ENCODE measurements at places on chromosomes 12 and 14.

- no peak for DNase-seq
Measured at GRCh38 chr12:39617887-39618286, 1.7 kb downstream of the ABCD2 start.

GRCh38 chr14:52998376-52999015 is 47.6 kb upstream of the FERMT2 start:
- no peak for DNase-seq

GRCh38 chr14:71304690-71305089 is 397.4 kb downstream of the PCNX1 start:
- no peak for DNase-seq

DNA sequence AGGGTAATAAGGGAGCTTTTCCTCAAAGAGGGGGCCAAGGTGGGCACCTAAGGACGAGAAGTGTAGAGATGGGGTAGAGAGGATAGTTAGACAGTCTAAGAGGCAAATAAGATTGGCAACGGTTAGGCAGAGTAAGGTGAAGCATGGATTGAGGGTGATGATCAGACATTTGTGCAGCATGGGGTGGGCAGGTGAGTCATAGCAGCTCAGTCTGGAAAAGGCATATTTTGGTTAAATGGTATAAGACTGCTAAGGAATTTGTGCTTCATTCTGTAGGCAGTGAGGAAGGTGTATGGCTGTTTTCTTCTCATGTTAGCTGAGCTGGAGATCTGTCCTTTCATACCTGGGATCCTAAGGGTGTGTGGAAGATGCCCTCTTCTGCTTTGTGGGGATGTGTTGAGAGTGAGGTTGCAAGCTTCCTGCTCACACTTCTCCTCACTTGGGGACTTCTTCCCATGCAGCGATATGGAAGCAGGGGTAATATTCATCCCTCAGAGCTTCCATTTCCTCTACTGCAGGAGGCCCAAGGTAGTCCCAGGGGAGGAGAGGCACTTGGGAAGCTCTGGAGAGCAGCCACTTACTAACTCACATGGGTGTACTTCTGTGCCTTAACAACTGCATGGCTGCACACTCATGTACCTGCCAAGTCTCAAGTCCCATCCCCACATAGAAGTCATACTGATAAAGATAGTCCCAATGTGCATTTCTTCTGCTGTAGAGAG is 28.9 kb downstream of the GSG1 start:
- no peak for DNase-seq

DNA sequence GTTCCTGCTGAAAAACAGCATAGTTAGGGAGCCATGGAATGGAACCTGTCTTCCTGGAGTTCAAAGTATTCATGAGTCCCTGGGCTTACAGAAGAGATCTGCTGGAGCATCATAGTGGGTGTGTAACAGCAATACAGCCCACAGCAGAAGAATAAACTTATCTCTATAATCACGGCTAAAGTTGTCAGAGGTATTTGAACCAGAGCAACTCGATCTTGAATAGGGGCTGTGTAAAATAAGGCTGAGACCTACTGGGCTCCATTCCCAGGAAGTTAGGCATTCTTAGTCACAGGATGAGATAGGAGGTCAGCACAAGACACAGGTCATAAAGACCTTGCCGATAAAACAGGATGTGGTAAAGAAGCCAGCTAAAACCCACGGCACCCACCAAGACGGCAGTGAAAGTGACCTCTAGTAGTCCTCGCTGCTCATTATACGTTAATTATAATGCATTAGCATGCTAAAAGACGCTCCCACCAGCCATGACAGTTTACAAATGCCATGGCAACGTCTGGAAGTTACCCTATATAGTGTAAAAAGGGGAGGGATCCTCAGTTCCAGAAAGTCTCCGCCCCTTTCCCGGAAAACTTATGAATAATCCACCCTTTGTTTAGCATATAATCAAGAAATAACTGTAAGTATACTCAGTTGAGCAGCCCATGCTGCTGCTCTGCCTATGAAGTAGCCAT is 223.4 kb downstream of the PCNX1 start:
- DNase-seq, result no peak

DNA sequence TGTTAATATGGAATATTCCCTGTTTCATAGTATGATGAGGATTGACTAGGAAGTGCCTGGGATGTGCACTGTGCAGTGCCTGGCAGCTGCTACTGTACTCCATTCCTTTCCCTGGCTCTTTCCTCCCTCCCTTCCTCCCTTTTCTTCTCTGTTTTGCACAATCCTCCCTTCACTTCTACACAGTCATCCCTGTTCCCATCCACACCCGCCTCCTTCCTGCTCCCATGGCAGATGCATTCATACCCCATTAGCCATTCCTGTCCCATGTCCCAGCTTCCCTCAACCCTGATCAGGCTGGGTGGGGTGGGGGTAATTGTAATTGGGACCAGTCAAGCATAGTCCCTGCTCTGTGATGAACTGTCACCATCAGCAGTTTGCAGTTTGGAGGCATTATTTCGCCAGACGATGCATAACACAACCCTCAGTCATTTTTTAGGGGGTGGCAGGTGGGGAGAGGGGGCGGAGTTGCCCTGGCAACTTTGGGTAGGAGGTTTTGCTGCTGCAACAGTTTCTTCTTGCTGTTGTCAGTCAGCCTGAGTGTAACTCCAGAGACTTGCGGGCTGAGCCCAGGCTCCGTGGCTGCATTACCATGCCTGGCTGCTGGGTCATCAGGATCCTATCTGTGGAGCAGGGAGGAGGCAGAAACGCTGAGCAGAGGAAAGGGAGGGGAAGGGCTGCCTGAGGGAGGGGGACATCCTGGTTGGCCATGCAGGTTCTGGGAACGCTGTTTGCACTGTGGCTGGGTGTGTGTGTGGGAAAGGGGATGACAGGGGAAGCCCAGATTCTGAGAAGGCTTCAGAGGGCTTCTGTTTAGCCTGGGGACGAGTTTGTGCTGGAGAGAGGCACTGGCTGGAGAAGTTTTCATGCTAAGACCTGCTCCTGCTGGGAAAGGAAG is 4.1 kb upstream of the KRT84 start:
- no peak for DNase-seq

GRCh38 chr14:76643887-76644286 is 117.4 kb upstream of the VASH1 start:
- no peak for DNase-seq

Data from stimulated activated CD4-positive, alpha-beta T cell treated with anti-CD3 and anti-CD28 coated beads, Interleukin-15, amount 100 ng/mL, for 1 hour (primary cell).